ENCODE measurements at places on chromosomes 5 and 9.
A peak's percentile ranks its signal among the peaks of the same experiment; 100 is the strongest.

- DNase-seq: no peak
Measured at GRCh38 chr5:74384851-74385250, 255.7 kb downstream of the ENC1 start.

DNA sequence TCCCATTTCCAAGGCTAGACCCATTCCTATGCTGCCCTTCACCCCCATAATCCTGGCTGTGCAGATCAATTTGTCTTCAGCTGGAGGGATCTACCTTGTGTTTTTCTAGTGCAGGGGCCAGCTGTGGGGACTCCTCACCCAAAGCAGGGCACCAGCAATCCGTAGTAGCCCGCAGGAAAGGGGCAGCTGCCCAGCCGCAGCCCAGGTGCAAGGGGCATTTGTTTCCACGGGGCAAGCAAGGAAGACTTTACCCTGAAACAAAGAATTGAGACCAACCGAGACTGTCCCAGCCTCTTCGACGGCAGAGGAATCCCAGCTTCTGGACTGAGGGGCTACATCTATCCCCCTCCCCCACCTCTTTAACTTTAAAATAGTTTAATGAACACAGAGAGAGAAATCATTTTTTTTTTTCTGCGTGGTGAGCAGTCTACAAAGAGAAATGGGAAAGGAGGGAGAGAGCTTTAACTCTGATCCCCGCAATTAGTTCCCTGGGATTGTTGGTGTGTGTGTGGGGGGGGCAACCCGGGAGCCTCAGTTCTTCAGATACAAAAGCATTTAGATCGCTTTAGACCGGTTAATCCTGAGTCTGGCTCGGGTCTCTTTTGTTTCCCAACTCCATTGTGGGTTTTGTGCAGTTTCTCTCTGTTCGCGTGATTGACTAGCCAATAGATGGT, 10.6 kb upstream of the LHX2 start:
- no peak for DNase-seq

DNA sequence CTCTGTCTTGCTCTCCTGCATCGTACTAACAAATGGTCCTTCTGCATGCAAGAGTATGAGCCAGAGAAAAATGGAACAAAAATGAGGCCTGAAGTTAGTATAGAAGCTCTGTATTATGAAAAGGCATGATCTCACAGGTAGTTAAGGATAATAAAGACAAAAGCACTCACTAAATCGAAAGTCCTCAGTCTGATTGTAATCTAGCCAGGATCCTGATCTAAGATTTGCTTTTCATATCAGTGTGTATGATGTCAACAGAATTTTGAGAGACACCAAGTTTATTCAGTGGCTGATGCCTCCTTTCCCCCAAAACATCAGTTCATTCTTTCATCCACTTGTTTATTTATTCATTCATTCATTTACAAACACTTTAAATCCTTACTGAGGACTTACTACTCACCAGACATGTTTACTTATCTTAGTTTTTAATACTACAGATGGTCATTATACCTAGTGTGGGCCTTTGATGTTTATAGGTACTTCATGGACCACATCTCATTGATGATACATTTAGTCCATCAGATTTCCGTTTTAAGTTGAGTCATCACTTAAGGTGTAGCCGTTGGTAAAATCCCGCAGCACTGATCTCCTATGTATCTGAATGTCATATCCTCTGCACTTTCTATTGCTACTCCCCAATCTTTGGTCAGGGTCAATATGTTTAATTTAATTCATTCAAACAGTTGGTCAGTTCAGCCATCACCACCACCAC, 105.2 kb upstream of the DHFR start:
- DNase-seq: peak; percentile 36

- DNase-seq: no peak
Measured at GRCh38 chr5:96067894-96068614, 106.4 kb upstream of the ELL2 start.

DNA sequence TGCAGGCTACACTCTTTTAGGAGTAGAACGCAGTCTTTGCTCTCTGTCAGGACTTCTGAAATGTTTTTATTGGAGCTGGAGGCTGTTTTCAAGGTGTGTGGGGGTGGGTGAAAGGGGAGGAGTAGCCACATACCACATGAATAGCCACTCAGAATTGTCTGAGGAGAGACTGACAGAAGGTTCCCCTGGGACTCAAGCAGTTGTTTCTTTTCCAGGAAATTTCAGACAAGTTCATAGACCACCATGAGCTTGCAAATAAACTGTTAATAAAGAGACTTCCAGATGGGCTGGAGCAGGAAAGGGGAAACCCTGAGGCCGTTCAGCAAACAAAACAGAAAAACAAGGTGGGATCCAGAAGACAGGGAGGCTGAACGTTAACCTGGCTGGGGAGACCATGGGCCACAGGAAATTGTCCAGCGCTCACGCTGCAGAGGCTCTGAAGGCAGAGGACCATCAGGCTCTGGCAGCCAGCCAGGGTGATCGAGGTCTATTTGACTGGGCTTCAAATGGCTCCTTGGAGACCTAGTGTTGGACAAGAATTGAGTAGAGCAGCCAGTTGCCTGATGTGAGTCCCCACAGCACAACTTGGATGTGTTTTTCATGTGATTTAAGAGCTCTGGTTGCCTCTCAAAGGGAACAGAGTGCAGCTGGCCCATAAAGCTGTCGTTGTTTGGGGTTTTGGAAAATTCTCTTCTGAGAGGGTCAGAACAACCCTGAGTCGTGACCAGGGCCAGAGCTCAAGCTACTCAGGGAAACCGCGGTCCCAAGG, 159.2 kb upstream of the RAI14 start:
- no peak for DNase-seq

- DNase-seq: peak; percentile 50
Measured at GRCh38 chr5:132026516-132027008, 15.1 kb upstream of the ACSL6 start.

DNA sequence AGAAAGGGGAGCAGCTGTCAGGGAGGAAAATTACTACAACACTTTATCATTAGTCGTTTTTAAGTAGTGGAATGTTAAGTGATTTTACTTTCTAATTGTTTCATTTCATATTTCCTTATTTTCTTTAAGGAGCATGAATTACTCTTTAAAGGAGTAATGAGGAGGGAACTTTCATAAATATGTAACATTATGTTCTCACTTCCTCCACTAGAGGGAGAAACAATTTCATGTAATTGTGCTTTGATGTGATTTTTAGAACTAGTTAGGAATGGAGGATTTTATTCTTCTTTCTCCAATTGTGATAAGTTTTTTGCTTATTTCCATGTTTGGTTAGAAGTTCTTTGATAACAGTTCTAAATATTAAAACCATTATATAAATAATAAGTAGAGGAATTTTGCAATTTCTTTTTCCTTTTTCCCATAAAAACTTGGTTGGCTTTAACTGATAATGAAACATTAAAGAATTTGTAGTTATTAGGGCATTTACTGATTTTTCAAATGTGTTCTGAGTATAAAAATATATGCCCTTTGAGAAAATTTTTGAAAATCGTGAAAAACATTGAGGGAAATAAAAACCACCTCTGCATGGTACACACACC, 25.6 kb downstream of the CEP78 start:
- DNase-seq: peak; percentile 42

DNA sequence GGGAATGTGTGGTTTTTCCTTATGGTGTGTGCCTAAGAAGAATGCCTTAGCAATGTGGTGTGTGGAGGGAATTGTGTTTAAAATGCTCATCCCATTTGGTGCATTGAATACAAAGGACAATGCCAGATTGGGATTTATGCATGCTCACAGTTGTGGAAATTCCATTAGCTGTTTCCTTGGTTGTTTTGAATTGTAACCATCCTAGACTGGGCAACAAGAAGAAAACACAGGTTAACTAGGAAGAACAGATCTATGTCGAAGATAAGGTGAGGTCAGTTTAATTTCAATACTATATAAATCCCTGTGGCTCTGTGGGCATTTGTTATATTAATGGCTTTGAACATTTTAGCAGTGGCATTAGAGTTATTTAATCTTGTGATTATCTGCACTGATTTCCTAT, 266.8 kb downstream of the MAT2B start:
- DNase-seq: no peak
